NCI-H524 treated with DMSO at 0.1 percent for 48 hours (cell line): ENCODE measurements at places on chromosomes 6 and 20.

DNA sequence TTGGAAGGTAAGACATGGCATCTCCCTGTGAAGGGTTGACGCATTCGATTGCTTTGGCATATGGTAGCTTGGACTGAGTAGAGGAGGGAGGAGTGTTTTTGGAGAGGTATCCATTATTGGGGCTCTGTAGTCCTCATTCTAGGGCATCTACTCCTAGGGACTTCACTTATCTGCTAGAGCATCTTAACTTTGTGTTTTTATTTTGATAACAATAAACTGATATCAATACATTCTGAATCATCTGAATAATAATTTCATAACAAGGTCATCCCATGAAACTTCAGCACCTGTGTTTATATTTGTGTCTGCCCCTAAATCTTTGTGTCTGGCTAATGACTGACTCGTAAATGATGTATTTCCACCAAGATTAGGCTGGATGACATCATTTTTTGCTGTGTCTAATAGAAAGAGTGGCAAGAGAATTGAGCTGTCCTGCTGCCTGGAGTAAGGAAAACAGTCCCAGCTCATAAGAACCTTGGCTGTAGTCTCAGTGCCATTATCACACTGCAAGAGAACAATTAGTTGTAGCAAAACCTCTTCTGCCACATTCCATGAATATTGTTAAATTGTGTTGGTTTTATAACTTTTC, 288.5 kb downstream of the PRL start:
- no peak for DNase-seq

GRCh38 chr6:87366072-87366827, 21.6 kb downstream of the C6orf163 start:
- no peak for DNase-seq

- no peak for DNase-seq
These were observed 9.1 kb upstream of the SERPINB6 start for GRCh38 chr6:2980465-2980855.

DNA sequence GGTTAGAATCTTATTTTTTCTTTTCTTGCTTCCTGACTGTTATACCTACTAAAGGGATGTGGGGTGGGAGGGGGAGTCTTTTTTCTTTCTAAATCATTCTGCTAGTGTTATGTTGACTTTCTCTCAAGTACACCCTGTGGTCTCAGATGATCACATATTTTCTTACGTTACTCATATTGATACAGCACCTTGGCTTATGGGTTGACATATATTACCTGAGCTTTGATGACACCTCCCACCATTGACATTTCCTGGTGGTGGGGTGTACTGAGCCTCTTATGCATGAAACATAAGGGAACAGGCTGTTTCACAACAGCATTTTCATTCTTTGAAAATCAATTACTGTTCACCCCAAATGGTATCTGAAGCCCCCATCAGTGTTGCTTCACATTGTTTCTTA, 169.8 kb downstream of the MMS22L start:
- DNase-seq = no peak

DNA sequence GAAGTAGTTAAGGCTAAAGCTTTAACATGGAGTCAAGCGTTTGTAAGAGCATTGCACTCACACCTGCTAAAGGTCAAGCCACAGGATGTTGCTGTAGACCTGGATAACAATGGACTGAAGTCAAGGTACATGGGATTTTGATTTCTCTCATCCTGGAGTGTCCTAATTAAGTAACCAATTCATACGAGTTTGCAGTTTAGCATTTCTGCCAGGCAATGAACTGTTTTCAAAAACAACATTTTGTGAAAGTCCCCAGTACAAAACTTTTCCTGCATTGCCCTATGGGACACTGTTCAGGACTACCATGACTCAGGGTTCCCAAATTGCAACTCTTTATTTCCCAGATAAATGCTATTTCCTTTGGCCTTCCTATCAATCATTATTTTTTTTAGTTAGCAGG, 17.4 kb upstream of the SIRPB1 start:
- DNase-seq = no peak

DNA sequence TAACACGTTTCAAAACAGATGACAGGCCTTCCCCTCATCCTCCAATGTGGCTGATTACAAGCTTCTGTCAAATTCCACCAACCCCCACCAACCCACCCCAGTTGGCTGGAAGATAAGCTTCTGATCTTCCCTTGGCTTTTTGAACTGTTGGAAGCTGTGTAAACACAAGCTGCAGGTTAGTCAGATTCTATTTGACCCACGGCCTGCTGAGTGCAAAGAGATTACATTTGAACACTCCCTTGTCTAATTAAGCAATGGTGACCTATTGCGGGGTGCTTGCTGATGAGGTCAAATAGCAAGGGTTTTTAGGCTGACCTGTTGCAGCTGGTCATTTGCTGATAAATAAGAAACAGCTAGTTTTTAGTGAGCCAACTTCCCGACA, 379.7 kb downstream of the BMP2 start:
- DNase-seq = no peak

DNA sequence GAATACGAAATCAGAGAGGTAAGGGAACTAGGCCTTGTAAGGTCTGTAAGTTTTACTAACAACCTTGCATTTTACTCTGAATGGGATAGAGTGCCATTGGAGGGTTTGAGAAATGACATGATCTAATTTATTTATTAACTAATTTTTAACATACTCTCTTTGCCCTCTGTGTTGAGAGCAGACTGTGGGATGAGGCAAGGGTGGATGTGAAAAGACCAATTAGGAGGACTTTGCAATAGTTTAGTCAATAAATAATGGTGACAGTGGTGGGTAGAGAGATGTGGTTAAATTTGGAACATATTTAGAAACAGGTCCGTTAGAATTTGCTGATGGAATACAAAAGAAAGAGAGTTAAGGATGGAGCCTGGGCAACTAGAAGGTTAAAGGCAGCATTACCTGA, 60.0 kb downstream of the MKKS start:
- DNase-seq = no peak

GRCh38 chr20:45053430-45054351, 47.2 kb downstream of the KCNS1 start:
- DNase-seq = no peak

GRCh38 chr6:38051819-38052434, 232.4 kb downstream of the ZFAND3 start:
- DNase-seq = no peak

DNA sequence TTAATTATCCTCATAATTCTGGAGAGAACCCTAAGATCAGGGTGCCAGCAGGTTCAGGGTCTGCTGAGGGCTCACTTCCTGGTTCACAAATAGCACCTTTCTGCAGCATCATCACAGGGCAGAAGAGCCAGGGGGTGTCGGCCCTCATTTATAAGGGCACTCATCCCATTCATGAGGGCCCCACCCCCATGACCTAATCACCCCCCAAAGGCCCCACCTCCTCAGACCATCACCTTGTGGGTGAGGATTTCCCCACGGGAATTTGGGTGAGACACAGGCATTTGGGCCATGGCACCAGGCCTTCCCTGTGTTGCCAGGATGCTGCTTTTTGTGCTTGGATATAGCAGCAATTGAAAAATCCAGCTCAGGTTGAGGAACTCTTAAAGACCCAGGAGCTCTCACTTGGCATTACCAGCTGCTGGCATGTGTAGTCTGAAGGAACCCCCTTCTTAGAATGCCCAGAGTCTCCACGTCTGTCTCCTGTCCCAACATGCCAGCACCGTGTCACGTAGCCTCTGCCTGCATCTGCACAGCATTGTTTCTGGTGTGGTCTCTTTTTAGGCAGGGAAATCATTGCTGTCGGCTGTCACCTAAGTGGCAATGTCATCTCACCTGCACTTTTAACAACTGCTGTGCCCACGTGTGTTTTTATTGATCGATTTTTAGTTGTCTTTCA, 71.5 kb downstream of the RPP40 start:
- DNase-seq = no peak

DNA sequence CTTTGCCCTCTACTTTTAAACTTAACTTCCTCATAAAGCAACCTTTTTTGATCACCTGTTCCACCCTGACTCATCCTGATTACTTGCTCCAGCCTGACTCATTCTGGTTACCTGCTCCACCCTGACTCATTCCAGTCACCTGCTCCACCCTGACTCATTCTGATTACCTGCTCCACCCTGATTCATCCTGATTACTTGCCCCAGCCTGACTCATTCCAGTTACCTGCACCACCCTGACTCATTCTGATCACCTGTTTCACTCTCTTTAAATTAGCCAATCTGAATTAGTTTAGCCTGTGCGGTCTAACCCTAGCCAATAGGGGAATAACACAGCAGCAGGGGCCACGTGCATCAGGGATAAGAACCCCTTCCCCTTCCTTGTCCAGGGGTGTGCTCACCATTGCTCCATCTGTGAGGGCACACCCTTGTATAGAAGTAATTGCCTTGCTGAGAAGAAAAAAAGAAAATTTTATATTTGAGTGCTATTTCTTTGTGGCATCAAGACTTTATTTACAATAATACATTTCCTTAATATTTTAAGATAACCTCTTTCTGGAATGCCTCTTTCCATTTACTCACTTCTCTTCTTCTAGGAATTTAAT, 17.9 kb downstream of the HLA-G start:
- no peak for DNase-seq

GRCh38 chr6:158283304-158283980, 28.8 kb upstream of the TULP4 start:
- DNase-seq = no peak

DNA sequence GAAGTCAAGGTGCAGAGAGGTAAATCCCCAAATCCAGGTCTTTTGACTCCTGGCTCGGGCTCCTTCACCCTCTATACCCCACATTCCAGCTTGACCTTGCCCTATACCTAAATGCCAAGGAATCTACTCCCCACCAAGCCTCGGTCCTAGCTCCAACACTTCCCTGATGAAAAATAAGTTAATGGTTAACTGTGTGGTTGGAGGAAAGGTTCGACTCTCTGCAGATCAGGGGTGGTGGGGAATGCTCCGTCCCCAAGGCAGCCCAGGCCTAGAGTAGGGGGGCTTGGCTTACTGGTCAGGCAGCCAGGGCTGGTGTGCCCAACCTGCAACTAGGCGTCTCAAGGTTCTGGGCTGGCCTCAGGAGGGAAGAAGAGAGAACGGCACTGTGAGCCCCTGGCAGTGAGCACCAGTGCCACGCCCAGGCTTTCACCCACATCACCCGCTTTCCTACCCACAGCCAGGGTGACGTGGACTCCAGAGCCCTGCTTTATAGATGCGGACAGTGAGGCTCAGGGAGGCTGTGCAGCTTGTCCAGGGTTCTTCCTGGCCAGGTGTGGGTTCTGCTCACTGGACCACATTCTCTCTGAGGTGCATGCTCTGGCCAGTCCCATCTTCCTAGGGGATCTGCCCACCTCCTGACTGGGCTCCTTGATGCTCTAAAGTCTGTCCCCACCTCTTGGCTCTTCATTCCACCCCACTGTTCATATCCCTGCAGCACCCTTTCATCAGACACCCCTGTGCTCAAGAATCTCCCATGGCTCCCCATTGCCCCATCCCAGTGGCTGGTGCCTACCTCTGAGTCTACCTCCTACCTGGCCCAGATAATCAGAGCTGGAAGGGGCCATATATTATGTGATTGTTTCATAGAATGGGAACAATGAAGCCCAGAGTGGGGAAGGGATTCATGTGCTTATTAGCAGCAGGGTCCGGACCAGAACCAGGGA, 8.2 kb downstream of the SPDEF start:
- DNase-seq = no peak

DNA sequence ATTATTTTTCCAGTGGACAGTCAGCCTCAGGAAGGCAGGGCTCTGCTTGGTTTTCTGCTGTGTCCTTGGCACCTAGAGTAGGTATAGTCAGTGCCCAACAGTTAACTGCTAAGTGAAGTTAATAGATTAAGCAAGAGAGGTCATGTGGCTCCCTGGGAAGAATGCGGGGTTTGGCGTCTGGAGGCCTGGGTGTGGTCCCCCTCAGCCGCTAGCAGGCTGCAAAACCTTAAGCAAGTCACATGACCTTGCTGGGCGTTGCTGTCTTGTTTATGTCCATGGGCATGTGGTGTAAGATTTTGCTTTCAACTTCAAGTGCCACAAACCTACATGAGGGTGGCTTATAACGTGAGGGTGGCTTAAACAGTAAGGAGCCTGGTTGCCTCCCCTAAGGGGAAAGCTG, 75.5 kb upstream of the SCP2D1 start:
- DNase-seq = no peak

DNA sequence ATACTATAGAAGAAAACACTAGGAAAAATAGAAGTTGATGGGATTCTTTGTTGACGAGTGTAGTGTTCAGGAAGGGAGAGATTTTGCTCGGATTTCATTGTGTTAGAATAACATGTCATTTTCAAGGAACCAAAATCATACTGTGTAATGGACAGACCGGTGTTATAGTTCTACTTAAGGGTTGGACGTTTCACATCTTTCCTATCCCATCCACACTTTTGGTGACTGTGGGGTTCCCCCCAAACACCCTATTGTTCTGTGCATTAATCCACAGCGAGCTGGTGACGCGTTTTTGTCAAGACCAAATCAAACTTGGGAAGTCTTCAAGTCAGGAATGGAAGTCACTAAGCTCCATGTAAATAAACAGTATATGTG, 43.3 kb downstream of the TRIM27 start:
- no peak for DNase-seq

DNA sequence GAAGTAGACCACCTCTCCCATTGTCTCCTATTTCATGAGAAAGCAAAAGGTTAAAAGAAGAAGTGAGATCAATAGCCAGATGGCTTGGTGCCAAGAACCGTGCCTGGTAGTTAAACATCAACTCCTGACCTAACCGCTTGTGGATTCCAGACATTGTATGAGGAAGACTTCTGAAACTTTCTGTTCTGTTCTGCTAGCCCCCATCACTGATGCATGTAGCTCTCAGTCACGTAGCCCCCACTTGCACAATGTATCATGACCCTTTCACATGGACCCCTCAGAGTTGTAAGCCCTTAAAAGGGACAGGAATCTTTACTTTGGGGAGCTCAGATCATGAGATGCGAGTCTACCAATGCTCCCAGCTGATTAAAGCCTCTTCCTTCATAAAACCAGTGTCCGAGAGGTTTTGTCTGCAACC, 301.2 kb downstream of the RNGTT start:
- DNase-seq = no peak

DNA sequence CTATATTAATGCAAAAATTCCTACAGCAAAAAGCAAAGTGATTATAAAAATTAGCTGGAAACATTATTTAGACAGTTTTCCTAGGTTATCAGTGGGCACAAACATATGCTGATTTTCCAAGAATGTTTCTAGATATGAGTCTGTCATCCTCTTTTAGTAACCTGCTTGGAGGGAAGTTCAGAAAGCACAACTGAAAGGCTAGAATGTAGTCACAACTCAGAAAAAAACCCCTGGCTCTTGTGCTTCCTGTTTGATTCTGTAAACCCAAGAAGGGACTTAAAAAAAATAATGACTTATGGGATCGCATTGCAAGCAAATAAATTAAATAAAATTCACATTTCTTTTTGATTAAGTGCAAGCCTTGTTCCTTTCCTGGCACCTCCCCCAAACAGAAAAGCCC, 708.4 kb upstream of the EPHA7 start:
- DNase-seq = no peak
